GM23338 (cell line): ENCODE measurements at places on chromosomes 12 and 14. TPM values are rescaled to one million over a fixed set of nuclear protein-coding genes. Genes with fewer than 3 reads are reported as not detected.

Gene OR6C2
- not detected in 2 replicates for total RNA-seq

Gene GPX2
- 1.8 and 2.2 TPM in 2 replicates for total RNA-seq

Gene POTEG
- total RNA-seq = not detected in 2 replicates

DNA sequence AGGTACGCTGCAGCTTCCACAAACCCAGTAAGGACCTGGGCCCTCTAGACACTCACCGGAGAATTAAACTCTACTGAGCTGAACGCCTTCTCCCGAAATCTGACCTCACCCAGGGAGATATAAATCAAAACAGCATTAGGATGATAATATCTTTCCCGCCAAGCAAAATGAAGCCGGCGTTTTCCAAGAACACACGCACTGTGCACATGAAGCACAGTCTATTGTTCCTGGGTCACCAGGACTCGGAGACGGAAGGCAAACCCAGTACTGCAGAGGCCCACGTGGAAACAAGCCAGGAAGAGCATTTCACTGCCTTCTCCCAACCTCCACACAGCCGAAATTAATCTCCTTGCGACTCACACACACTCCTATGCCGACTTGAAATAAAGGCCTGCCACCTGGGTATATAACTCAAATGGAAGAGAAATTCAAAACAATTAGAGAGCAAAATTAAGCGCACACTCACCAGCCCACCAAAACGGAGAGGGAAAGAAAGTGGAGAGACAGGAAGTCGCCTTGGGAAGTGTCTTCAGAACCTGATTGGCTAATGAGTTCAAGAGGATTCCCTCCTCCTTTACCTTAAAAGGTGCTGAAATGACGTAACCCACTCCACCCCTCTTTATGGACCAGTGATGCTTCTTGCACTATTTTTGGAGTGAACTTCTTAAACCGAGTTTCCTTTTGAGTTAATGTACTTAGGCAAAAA lies at the start of gene CCNB1IP1:
Gene CCNB1IP1, minus strand, starts transcription at position 492 of the 706 bp plus-strand sequence. CDS start 16,756 bp downstream, outside the sequence.
- H3K4me3 ChIP-seq = peak within 1 kb of the TSS; percentile 58
- peak; percentile 97 for DNase-seq
- peaks cover 16% of the 10 kb centered on the region for H3K4me1 ChIP-seq
- H3K27me3 ChIP-seq = no peaks in the 10 kb centered on the region
- peak within 1 kb of the TSS; percentile 84 for H3K27ac ChIP-seq
- peaks cover 11% of the 10 kb centered on the region; the same call in 1 of the 2 replicates for H3K36me3 ChIP-seq

DNA sequence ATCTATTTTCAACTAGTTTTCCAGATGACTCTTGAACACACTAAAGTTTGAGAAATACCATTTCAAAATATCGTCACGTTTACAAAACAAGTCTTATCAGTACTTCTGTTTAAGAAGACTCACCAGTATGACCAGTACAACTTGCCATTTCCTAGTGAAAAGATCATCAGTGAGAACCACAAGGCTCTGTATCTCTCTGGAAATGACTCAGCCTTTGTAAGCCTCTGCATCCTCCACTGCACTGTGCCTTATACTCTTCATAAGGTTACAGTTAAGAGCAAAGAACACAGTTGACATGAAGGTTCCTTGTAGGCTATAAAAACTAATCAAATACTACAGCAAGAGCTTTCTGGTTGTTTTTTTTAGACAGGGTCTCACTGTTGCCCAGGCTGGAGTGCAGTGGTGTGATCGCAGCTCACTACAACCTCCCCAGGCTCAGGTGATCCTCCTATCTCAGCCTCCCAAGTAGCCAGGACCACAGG lies 5.7 kb upstream of the VTI1B start:
- H3K27me3 ChIP-seq = no peaks in the 10 kb centered on the region
- no peak for DNase-seq
- peaks cover 66% of the 10 kb centered on the region for H3K36me3 ChIP-seq
- H3K4me3 ChIP-seq = no peak overlapping the region

DNA sequence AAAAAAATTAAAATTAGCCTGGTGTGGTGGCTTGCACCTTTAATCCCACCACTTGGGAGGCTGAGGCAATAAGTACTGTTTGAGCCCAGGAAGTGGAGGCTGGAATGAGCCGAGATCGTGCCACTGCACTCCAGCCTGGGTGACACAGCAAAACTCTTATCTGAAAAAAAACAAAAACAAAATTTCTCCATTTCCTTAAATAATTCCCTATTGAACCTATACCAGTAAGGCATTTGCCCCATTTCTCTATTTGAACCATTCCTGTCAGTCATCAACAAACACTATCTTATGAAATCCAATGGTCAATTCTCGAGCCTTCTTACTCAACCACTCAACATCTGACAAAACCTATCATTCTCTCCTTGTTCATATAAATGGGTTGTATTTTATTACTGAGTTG lies 14.7 kb downstream of the SLC2A14 start:
- no peaks in the 10 kb centered on the region for H3K27me3 ChIP-seq
- no peaks in the 10 kb centered on the region for H3K36me3 ChIP-seq
- no peak for DNase-seq
- no peak overlapping the region for H3K27ac ChIP-seq

- no peaks in the 10 kb centered on the region for H3K36me3 ChIP-seq
- no peak overlapping the region for H3K4me3 ChIP-seq
- H3K27ac ChIP-seq = no peak overlapping the region
- H3K4me1 ChIP-seq = peaks cover 13% of the 10 kb centered on the region
- no peak for DNase-seq
- H3K27me3 ChIP-seq = no peaks in the 10 kb centered on the region
These were observed 98.6 kb upstream of the FKBP4 start for GRCh38 chr12:2696136-2696535.

DNA sequence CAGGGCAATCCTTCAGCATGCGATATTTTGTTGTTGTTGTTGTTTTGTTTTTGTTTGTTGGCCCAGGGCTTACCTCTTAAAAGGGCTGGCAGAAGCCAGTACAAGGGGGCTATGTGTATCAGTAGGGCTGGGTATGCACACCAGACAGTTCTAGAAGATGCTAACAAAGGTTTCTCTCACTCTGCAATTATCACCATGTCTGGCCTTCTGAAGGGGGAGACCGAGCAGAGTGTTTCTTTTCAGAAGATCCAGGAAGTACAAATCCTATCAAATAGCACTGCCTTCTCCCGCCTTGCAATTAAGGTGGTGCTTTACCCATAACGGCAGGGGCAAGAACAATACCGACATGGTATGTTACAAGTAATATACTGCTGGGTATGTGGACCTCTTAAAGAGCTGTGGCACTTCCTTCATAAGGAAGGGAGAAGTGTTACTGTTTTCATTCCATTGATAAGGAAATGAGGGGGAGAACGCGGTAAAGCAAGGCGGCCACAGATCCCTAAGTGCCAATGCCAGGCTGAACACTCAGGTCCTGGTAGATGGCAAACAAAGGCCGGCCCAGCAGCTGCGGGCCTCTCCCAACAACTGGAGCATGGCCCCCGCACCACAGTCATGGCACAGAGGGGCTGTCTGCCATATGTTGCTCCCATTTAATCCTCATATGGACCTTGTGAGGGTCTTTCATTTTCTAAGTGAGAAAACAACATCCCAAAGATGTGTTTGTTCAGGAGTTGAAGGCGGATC lies 19.2 kb upstream of the CACNA2D4 start:
- peaks cover 10% of the 10 kb centered on the region for H3K36me3 ChIP-seq
- H3K4me1 ChIP-seq = peaks cover 4% of the 10 kb centered on the region; the same call in 1 of the 2 replicates
- no peaks in the 10 kb centered on the region for H3K27me3 ChIP-seq
- H3K27ac ChIP-seq = no peak overlapping the region
- DNase-seq = no peak
- H3K4me3 ChIP-seq = no peak overlapping the region

DNA sequence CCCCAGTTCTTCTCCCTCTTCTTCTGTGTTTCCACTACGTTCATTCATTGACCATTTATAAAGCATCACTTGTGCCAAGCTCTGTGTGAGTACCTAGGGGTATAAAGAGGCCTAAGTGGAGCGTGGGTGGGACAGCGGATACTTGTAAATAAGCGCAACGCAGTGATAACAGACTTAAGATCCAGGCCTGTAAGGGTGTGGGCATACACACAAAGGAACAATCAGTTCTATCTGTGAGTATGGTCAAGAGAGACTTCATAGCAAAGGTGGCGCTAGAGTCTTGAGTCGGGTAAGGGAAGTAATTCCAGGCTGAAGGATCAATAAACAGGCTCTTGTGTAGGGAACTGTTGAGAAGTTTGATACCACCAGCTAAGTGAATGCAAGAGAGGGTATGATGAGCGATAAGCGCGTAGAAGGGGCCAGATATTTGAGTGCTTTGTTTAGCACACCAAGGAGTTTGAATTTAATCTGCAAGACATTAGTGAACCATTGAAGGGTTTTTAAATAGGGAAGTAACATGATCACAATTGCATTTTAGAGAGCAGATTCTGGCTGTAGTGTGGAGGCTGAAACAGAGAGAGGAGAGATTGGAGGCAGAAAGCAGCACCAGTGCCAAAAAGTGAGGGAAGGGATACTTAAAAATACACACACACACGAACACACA lies 1.0 kb upstream of the GXYLT1 start:
- peaks cover 50% of the 10 kb centered on the region for H3K27me3 ChIP-seq
- peak overlapping the region; percentile 46; the same call in 1 of the 2 replicates for H3K27ac ChIP-seq
- H3K4me1 ChIP-seq = peaks cover 23% of the 10 kb centered on the region
- peak overlapping the region; percentile 59 for H3K4me3 ChIP-seq

DNA sequence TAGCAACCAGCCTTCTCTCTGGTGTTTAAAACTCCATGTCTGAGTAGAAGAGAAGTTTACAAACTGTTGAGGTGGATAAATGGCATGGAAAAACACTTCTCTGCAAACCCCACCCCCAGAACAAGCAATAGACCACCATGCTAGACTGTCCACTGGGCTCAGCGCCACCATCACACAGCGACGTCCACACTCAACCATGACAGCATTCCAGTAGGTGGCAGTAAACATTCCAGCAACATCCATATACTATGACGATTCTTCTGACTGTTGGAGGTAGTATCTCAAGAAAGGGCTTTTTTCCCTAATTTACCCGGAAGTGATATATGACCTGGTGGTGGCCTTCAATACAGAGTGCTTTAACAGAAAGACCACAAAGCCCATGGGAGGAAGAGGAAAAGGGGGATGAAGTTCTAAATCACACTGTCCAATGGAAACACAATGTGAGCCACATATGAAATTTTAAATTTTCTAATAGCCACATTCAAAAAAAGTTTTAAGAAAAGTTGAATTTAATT lies 152.2 kb downstream of the SLC15A4 start:
- 0 out of 2 replicates have a peak, but pooled peaks cover 8% of the 10 kb centered on the region for H3K36me3 ChIP-seq
- no peaks in the 10 kb centered on the region for H3K27me3 ChIP-seq
- H3K4me3 ChIP-seq = no peak overlapping the region
- no peaks in the 10 kb centered on the region for H3K4me1 ChIP-seq
- DNase-seq = peak; percentile 1
